ENCODE measurements at places on chromosomes 11 and 22.
A peak's percentile ranks its signal among the peaks of the same experiment; 100 is the strongest.

- DNase-seq, result no peak
Observed at GRCh38 chr11:94597896-94598295, 30.7 kb downstream of the PIWIL4 start.

DNA sequence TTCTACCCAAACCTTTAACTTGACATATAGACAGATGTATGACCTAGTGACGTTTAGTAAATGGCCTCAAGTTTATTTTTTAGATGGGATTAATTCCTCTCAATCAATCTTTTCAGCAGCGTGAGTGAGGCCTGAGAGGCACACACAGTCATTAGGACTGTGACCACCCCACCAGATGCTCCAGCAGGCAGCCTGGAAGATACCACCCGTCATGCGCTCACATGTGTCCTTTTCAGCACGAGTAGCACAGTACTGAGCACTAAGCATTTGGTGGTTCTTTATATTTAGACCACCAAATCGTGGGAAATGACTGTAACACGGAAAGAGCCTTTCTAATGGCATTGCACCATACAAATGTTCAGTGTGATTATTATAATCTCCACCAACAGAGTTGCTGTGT lies 354.6 kb upstream of the DDI1 start:
- DNase-seq, result no peak

DNA sequence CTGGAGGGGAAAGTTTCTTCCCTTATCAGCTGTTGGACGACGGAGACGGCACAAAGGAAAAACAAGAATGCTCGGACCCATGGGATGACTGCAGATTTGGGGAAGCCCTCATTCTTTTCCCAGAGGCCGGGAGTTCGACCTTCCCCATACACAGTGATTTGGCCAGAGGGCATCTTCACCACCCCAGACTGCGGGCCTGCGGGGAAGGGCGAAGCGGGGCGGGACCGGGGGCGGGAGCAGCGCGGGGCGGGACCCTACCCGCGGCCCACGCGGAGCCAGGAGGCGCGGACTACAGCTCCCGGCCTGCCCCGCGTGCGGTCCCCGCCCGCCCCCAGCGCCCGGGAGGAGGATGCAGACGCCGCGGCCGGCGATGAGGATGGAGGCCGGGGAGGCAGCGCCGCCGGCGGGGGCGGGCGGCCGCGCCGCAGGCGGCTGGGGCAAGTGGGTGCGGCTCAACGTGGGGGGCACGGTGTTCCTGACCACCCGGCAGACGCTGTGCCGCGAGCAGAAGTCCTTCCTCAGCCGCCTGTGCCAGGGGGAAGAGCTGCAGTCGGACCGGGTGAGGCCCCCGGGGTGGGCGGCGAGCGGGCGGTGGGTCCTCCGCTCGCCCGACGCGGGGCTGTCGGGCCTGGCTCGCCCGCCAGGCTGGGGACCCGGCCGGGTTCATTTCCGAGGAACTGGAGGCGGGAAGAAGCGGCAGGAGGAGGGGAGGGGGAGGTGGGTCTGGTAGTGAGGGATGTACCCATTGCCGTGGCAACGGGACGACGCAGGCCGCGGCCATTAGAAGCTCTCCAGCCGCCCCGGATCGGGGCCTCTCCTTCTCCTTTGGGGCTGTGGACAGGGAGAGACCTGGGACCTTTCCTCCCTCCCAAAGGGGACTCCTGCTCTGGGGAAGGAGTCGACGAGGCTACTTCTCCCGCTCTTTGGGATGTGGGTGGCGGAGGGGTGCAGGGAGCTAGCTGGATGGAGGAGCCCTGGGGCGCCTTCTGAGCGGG lies at the start of gene KCTD17:
KCTD17 (plus strand) TSS at position 352 of the 995 bp plus-strand sequence; CDS start at position 371, 19 bp downstream.
- DNase-seq, result peak; percentile 55

DNA sequence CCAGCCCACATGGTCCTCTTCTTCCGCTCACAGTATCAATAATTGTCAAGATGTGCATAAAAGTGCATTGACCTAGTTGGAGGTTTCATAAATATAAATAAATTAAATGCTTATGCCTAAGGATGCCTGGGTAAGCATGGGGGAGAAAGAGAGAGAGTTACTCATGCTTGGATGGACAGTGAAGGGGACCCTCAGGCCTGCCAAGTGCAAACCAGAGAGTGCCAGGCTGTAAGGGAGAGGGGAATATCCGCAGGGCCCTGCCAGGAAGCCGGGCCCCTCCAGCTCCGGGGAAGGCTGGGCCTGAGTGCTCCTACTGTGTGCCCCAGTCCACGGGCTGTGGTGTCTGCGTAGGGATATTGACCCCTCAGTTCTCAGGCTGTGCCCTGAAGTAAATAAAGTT lies 214.6 kb downstream of the DSCAML1 start:
- DNase-seq, result no peak

- DNase-seq, result no peak
Observed at GRCh38 chr11:116687458-116688201, 85.2 kb downstream of the BUD13 start.

DNA sequence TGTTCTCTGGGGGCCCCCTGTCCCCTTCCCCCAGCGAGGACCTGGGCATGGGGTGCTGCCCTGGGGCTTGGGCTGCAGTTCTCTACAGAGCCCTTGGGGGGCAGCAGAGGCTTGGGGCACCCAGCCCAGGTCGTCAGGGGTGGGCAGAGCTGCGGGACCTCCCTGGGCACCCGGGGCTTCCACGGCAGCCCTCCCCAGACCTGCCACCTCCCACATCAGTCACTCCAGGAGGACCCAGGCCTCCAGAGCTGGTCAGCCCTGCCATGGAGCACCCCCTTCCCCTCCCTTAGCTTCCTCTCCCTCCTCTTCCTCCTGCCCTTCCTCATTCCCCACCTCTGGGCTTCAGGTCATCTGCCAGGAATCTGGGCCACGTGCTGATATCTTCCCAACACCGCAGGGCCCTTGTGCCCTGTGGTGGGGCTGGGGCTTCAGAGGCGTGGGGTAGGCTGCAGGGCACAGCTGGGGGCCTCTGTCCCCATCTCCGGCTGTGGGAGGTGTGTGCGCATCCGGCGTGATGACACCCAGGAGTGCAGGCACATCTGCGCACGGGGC lies 5.8 kb downstream of the TSPAN4 start:
- DNase-seq, result no peak

DNA sequence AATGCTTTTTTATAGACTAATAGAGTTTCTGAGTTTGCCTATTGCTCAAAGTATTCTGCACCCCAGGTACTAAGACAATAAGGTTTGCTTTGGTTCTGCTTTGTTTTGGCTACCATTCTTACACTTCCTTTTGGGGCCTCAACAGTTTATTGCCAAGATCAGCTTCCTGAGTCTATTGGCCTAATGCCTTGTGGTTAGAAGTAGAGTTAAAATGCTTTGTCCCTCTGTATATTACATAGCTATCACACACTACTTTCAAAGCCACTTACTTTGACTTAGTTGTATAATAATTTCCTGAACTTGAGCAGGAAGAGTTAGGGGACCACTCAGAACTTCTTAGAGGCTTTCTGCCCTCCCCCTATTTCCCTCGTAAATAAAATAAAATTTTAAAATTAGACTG lies 96.5 kb downstream of the DLG2 start:
- DNase-seq, result no peak

- no peak for DNase-seq
Observed at GRCh38 chr11:67614730-67615714, 8.3 kb downstream of the NDUFV1 start.

GRCh38 chr11:88555018-88555828 lies 217.7 kb upstream of the CTSC start:
- DNase-seq, result no peak

- DNase-seq, result no peak
Observed at GRCh38 chr11:88101881-88102597, 73.2 kb downstream of the RAB38 start.

GRCh38 chr22:42436404-42436803 lies 4.2 kb upstream of the NFAM1 start:
- no peak for DNase-seq
